ENCODE measurements at places on chromosomes 1 and 21.
A peak's percentile ranks its signal among the peaks of the same experiment; 100 is the strongest.

GRCh38 chr1:225581186-225581585, 71.7 kb downstream of the ENAH start:
- no peak for DNase-seq

GRCh38 chr1:2248854-2249558, 20.9 kb downstream of the SKI start:
- no peak for DNase-seq

- DNase-seq, result peak; percentile 83
Observed at GRCh38 chr1:2240270-2241156, 12.4 kb downstream of the SKI start.

GRCh38 chr21:43733060-43733459, 14.1 kb downstream of the PDXK start:
- no peak for DNase-seq

- peak; percentile 46 for DNase-seq
Observed at GRCh38 chr1:52633291-52633754, 355 bp downstream of the SHISAL2A start.

- peak; percentile 86 for DNase-seq
Observed at GRCh38 chr1:17232759-17233661, 15.9 kb upstream of the PADI3 start.

DNA sequence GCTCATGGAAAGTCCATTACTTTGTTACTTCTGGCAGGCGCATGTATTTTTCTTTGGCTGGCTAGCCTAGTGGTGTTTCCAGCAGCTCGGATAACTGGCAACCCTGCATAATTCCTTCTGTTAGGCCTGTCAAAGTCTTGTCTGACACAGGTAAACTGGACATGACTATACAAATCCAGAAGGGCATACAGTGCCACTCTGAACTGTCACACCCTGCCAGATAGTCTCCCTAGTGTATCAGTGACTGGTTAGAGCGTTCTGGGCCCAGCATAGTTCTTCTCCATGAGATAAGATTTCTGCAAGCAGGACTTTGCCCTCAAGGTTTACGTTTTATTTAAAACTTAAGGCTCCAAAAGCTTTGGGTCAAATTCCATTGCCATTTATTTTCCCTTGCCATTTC, 177.7 kb upstream of the GORAB start:
- DNase-seq, result no peak
